Erythroblast (primary cell): ENCODE measurements at places on chromosomes 6 and 20.

- peak; percentile 87 for DNase-seq
These were observed 3.6 kb downstream of the CCND3 start for GRCh38 chr6:41937861-41938574.

- peak; percentile 55 for DNase-seq
These were observed 122.9 kb upstream of the SLC22A23 start for GRCh38 chr6:3579652-3580175.

GRCh38 chr20:43092386-43093088 lies 97.2 kb downstream of the PTPRT start:
- DNase-seq, result no peak

GRCh38 chr6:46407246-46407645 lies 84.0 kb downstream of the RCAN2 start:
- no peak for DNase-seq

DNA sequence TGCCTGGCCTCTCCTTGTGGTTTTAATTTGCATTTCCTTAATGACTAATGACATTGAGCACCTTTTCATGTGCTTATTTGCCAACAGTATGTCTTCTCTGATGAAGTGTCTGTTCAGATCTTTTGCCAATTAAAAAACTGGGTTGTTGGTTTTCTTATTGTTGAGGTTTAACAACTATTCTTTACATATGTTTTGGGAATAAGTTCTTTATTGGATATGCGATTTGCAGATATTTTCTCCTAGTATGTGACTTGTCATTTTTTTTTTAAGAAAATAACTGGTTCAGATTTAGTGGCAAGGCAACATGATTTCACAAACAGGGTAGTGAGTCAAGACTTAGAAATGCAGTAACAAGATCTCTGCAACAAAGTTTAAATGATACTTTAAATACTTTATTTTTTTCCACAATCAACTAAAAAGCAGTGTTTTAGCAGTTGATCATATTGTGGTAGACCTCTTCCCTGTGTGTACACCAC lies 67.8 kb downstream of the TIAM2 start:
- DNase-seq, result no peak

DNA sequence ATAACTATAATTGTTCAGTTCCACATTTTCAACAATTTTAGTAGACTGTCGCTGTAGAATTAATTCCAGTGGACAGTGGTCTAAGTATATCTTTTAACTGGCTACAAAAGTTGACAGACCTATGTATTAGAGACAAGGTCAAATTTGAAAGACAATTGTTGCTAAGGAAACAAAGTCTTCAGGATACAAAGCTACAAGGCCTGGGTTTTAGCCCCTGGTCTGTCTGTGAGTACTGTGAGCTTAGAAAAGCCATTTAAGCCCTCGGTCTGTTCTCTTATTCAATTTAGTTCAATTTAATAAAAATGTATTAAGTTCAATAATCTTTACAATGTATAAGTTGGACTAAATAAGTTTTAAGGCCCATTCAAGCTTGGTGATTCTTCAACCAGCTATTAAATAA lies 352.5 kb downstream of the HDGFL1 start:
- no peak for DNase-seq

DNA sequence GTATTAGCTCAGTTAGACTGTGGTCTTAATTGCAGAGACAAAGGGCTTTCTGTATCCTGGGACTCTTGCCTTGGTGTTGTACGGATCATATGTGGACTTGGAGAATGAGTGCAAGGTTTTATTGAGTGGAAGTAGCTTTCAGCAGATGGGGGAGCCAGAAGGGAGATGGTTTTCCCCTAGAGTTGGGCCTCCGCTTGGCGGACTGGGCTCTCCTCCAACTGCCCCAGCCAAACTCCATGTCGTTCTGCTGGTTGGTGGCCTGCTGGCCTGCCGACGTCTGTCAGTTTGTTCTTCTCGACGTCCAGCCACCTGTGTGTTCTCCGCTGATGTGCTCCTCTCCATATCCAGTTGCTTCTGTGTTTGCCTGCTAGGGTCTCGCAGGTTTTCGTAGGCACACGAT lies 189.5 kb upstream of the FLRT3 start:
- DNase-seq, result no peak

DNA sequence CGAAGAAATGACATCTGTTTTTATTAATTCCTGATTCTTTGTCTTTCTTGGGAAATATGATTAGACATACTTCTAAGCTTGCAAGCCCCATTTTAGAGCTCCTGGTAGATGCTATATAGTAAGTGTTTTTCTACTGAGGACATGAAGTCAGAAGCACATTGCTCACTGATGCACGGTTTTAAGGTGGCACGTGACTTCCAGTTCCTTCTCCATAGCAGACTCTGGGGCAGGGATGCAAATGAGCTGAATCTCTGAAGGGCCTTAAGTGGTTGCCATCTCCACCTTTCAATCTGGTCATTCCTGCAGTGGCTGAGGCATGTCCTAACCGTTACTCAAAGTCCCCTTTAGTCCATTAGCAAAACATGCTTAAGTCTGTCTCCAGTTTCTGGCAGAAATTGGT lies 421.2 kb upstream of the HTR1E start:
- DNase-seq, result no peak

- no peak for DNase-seq
These were observed 4.0 kb downstream of the SLC32A1 start for GRCh38 chr20:38728191-38728781.

- DNase-seq, result no peak
These were observed 6.7 kb downstream of the AFDN start for GRCh38 chr6:167833396-167833763.

- no peak for DNase-seq
These were observed 283.0 kb downstream of the FOXC1 start for GRCh38 chr6:1892716-1893115.

- peak; percentile 6 for DNase-seq
These were observed 406.9 kb downstream of the CDH26 start for GRCh38 chr20:60365064-60365666.

DNA sequence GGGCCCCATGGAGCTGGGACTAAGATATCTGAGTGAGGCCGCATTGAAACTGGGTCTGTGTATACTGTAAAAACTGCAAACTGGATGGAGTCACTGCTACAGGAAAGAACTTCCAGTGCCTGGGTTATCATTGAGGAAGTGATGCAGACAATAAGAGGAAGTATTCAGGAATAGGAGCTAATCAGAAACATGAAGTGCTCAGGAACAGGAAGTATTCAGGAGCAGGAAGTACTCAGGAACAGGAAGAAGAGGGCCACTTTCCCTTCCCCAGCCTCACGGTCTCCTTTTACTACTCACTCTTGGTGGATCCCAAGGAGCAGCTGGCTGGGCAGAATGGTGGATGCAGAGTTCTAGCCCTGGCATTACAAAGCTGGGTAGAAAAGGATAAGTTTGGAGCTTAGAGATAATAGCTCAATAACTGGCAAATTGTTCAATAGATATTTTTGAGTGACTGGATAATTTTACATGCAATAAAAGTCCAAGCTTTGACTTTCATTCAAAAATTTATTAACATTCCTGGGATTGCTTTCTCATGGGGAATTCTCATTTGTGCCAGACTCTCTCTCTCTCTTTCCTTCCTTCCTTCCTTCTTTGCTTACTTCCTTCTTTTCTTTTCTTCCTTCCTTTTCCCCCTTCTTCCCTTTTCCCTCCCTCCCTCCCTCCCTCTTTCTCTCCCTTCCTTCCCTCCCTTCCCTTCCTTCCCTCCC lies 82.2 kb upstream of the PAX1 start:
- no peak for DNase-seq

DNA sequence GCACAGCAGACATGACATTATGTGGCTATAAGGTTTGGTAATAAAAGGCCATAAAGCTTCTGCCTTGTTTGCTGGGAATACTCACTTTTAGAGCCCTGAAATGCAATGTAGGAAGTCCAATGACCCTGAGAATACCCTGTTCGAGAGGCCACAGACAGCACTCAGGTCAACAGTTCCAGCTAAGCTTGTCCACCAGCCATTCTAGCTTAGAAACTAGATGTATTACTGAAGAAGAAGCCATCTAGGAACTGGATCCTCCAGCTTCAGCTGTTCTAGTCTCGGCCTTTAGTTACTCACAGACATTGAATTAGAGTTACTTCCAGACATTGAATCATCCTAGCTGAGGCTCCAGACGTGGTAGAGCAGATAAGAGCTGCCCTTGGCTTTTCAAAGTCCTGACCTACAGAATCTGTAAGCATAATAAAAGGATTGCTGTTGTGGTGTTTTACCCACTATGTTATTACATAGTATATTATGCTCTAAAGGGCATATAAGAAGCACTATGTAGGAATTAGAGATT lies 84.9 kb downstream of the MMS22L start:
- DNase-seq, result peak; percentile 28

DNA sequence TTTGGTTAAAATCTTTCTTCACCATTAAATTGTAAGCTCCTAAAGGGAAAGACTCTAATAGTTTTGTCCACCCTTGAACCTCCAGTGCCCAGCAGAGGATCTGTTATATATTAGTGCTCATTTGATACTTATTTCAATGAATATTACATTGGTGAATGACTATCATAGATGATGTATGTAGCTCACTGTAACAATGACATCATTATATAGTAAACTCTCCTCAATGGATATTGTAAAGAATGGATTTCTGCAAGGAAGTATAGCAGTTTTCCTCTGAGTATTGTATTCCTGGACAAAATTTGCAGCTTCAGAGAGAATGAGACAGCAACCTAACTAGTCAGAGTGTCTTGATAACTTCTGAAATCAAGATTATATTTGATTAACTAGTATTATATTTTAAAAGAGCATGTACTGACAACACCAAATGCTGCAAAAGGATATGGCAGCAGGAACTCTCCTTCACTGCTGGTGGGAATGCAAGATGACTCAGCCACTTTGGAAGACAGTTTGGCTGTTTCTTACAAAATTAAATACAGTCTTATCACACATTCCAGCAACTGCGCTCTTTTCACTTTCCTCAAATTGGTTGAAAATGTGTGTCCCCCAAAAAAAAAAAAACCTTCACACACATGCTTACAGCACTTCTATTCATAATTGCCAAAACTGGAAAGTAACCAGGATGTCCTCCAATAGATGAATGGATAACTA lies 189.8 kb upstream of the OPRM1 start:
- DNase-seq, result no peak

- no peak for DNase-seq
These were observed 1.7 kb upstream of the MMP24OS start for GRCh38 chr20:35279533-35280174.

DNA sequence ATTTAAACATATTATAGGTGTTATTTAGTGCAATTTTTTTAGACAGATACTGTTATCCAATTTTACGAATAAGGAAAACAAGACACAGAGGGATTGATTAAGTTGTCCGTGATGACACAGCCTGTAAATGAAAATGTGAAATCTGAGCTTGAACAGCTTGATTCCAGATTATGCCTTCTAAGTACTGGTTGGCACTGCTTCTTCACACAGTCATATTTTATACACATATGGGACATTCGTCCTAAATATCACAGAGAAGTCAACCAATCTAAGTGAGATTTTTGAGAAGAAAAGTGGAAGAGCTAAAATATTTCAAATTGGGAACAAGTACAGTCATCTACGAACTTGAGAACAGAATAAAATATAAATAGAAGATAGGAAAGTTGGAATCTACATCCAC lies 756.3 kb downstream of the BCKDHB start:
- DNase-seq, result no peak

DNA sequence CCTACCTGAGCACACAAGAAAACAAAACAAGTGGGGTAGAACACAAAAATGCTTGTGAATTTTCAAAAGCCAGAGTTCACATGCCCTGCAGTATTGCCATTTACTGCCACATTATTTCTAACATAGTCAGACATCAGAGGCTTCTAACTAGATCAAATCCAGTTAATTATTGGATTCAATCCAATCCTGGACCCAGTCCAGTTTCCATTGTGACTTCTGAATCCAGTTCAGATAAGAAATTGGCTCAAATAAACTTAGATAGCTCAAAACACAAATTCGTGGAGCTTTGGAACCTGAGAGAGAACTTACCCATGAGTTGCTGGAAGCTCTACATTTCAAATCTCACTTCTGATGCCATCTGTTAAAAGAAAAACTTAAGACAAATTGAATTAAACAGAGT lies 85.2 kb upstream of the ANKEF1 start:
- no peak for DNase-seq

- DNase-seq, result no peak
These were observed 135.5 kb downstream of the MYLK4 start for GRCh38 chr6:2615251-2615650.

- DNase-seq, result no peak
These were observed 10.2 kb upstream of the DEFB113 start for GRCh38 chr6:49979584-49979983.

GRCh38 chr20:61630816-61631215 lies 378.8 kb downstream of the CDH4 start:
- DNase-seq, result no peak

GRCh38 chr20:13822459-13822858 lies 37.6 kb downstream of the NDUFAF5 start:
- no peak for DNase-seq

DNA sequence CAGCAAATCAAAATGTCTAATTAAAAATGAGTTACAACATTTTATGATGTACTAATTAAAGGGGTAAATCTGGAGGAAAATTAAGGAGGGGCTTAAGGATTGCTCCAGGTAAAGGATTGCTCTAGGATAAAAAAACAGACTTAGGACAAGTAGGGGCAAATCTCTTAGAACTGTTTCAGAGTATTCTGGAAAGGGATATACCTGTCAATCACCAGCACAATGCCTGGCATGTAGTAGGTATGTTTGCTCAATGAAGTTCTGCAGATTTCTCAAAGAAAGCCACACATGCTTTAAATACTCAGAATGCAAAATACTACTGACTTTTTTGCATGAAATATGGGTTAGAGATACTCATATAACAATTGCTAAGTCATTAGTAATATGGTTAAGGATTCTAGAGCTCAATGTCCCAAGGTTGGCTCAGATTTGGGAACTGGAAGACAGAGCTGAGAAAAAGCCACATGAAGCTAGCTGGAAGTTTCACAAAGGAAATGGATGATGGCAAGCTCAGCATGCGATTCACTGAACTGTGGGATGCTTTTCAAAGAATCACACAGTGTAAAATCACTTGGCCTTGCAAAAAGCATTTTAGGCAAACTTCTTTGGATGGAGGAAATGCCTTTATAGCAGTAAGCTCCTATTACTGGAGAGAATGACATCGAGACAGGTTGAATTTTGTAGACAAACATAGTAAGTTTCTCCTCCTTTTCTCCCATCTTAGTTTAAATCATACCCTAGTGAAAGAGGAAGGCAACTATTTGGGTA lies 72.8 kb downstream of the MAP3K5 start:
- DNase-seq, result no peak

DNA sequence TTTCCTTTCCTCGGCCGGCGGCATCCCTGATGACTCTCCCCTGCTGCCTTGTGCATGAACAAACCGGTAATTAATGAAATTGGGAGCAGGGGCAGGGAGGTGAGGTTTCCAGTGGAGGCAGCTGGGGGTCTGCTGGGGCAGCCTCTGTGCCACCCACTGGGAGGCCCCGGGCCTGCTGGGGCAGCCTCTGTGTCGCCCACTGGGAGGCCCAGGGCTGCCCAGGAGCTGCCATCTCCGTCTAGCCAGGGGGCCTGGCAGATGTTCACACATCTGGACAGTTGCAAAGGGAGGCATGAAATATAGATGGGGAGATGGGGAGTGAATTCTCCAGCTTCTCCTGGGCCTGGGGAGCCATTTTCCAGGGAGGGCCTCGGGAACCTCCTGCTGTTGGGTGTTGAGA lies 33.8 kb downstream of the TOX2 start:
- DNase-seq, result no peak
